Neural progenitor cell (in vitro differentiated cells): ENCODE measurements at places on chromosomes 1 and 21.

GRCh38 chr1:191368891-191369654, 789.2 kb upstream of the RGS18 start:
- DNase-seq: peak; percentile 11

DNA sequence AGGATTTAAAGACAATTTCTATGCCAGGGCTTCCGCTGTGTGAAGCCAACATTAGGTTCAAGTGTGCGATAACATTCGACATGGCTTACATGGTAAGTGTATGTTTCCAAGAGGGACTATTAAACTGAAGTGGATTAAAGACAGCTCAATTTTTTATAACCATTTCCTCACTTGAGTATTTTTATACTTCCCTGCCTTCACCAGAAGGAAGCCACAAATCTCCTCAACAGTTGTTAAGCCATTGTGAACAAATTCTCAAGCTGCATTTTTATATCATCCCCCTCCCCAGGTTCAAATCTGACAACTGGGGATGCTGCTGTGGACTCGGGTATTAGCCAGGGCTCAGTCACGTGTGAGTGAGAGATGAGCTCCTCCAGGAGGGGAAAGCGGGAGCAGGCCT, 116.3 kb downstream of the RHOU start:
- no peak for DNase-seq

GRCh38 chr21:45361033-45361997, 43.6 kb upstream of the COL18A1 start:
- peak; percentile 52 for DNase-seq

DNA sequence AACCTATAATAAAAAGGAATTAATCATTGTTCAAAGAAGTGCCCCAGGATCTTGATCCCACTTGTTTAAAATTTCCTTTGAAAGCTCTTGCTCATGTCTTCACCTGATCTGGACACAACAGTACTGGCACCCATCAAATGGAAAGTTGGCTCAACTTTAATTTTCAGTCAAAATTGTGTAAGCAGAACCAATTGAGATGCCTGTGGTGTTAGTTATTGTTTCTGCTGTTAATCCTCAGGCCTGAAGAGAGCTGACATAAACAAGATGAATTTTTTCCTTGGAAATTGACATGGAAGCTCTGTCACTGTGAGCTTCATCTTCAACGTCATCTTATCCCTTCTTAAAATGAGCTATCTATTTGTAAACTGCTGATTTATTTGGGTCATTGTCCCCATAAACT, 88.3 kb upstream of the TNFSF4 start:
- no peak for DNase-seq

- DNase-seq: peak; percentile 74
Measured at GRCh38 chr1:14571810-14572767, 26.4 kb upstream of the KAZN start.

DNA sequence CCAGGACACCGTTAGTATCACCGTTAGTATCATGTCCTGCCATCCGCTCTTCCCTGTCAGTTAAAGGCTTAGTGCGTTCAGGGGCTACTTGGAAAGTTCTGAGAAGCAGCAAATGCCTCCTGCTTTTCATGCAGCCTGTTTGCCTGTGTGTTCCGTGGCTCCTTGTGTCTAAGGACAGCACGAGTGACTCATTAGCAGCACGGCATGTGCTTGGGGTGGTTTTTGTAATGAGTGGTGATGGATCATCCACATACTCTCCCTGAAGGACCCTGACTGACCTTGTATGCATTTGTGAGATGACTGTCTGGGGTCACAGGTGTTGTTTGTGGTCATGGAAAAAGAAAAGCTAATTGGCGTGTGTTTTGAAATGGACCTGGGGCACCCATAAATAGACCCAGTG, 221.9 kb downstream of the PBX1 start:
- DNase-seq: no peak

- DNase-seq: peak; percentile 54
Measured at GRCh38 chr1:156689953-156690674, 12.9 kb upstream of the NES start.

- DNase-seq: no peak
Measured at GRCh38 chr1:108595507-108595906, 35.6 kb downstream of the EEIG2 start.

DNA sequence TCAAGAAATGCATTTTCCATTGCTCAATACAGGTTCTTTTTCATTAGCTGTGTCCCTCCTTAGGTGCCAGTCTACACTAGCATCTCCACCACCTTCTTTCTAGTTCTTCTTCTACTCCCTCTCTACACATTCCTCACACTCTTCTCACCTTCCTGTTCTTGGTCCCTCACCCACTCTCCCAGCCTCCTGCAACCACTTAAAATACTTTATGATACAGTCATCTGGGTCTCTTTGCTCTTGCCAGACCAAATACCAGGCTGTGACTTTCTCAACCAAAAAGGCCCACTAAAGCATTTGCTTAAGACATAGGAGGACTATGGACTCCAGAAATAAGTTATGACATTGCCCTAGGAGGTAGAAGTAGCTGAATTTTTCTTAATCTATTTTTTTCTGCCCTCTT, 35.1 kb downstream of the PIGM start:
- DNase-seq: no peak

GRCh38 chr1:8976896-8977450, 31.3 kb downstream of the CA6 start:
- DNase-seq: no peak

- DNase-seq: no peak
Measured at GRCh38 chr1:115854005-115854404, 13.1 kb upstream of the NHLH2 start.

- DNase-seq: no peak
Measured at GRCh38 chr1:55993646-55994318, 585.6 kb downstream of the PLPP3 start.

GRCh38 chr1:17686258-17686657, 68.9 kb upstream of the ACTL8 start:
- DNase-seq: no peak

DNA sequence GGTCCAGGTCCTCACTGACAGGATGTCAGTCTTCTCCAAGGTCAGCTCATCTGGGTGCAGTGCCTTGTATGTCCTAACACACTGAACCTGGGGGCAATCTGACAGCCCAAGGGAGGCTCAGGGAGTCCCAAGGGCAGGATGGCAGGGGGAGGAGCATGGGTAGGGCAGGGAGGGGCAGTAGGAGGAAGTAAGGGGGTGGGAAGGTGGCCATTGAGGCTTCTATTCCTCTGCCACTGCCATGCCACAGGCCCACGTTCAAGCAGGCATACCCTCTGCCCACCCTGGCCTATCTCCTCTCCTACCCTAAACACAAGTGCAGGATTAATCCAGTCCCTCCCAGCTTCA, 13.3 kb downstream of the ARHGEF19 start:
- DNase-seq: no peak

DNA sequence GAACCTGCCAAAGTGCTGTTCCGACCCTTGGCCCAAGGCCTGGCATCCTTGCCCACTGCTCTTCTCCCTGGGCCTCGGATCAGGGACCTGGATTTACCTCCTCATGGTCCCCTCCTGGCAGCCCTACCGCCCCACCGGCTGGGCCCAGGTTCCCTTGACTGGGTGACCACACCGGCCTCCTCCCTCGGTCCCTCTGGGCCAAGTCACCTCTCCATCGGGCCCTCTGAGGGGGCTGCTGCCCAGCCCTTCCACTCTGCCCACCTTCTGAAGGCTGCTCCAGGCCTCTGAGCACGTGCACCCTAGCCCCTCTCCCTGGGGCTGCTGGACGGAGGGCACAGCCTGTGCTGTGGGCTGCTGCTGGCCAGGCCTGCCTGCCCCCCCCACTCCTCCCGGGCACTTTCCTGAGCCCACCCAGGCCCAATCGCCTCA, 9.3 kb upstream of the MMEL1 start:
- no peak for DNase-seq

DNA sequence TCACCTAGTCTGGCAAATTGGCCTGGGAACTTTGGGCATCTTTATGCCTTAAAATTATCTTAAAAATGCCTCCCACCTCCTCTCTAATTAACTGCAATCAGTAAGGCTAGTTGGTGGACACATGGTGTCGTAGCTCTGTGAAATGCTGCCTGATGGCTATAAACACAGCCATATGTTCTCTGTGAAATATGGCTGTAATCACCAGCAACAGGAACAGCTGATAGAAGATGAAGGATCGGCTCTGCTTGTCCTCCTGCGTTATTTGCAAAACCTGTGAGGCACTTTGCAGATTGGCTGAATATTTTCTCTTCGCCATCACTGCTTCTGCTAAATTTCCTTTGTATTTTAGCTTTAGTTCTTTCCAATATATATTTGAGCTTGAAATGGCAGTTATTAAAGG, 419.6 kb downstream of the RWDD3 start:
- no peak for DNase-seq

- DNase-seq: peak; percentile 58
Measured at GRCh38 chr1:223726380-223727001, 14.2 kb downstream of the CAPN2 start.

DNA sequence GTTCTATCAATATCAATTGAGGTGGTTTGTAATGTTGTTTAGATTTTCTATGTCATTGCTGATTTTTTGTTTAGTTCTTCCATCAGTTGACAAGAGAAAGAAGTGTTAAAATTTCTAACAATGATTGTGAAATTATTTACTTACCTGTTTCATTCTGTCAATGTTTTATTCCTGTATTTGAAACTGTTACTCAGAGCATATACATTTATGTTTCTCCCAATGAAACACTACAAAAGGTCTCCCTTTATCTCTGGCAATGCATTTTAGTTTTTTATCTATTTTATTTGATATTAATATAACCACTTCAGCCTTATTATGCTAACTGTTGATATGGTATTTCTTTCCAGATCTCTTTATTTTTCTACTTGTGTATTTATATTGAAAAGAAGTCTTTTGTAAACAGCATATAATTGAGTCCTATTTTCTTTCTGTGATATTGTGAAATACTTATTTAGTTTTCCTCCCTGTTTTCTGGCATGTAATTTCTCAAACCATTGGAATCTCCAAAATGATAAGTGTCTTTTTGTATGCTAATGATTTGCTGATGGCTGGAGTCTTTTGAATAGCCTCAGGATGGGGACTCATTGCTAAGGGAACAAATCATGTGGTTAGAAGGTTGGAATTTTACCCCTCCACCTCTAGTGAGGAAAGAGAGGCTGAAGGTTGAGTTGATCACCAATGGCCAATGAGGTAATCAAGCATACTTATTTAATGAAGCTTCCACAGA, 122.0 kb downstream of the ADSS2 start:
- no peak for DNase-seq

DNA sequence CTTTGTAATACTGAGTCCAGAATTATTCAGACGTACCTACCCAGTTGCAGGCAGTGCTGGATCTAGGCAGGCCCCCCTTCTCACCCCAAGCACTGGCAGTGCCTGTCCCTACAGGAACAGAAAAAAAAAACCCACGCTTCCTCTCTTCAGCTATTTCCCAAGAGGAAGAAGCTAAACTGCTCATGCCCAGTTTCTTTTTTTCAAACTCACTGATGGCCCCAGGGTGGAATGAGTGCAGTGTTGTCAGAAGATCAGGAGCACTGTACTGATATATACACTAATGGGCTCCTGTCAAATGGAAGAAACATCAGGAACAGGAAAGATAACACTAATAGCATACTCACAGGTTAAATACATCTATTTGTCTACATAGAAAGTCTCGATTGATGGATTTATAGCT, 28.2 kb upstream of the DOCK7 start:
- DNase-seq: no peak

DNA sequence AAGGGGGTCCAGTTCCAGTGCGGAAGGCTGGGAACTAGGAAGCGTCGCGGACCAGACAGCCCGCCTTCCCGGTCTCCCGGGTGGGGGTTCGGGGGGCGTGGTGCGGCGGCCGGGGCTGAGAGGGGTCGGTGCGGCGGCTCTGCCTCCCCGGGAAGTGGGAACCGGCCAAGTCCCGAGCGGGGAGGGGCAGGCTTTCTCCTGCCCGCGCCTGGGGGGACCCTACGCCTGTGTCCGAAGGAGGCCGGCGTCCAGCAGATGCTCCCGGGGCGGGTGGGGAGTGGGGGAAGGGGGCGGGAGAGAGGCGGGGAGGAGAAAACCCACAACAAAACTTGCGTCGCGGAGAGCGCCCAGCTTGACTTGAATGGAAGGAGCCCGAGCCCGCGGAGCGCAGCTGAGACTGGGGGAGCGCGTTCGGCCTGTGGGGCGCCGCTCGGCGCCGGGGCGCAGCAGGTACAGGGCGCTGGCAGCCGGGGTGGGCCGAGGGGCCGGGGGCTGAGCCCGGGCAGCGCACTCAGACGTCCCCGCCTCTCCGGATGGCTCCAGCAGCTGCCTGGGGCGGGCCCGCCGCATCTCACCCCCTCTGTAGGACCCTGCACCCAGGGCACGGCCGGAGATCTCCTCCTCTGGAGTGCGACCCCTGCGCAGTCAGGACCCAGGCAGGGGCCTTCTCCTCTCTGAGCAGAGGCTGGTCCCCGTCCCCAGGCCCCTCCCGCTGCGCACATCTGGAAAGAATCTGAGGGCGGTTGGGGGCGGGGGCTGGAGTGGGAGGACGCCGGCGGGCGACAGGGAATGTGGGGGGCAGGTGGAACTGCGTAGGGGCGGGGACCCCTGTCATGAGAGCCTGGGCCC, at the start of gene PODN:
PODN (plus strand) TSS at position 355 of the 849 bp plus-strand sequence. CDS start 7,643 bp downstream, outside the sequence.
- peak; percentile 64 for DNase-seq

- DNase-seq: no peak
Measured at GRCh38 chr1:62809788-62810187, 25.9 kb downstream of the ATG4C start.

DNA sequence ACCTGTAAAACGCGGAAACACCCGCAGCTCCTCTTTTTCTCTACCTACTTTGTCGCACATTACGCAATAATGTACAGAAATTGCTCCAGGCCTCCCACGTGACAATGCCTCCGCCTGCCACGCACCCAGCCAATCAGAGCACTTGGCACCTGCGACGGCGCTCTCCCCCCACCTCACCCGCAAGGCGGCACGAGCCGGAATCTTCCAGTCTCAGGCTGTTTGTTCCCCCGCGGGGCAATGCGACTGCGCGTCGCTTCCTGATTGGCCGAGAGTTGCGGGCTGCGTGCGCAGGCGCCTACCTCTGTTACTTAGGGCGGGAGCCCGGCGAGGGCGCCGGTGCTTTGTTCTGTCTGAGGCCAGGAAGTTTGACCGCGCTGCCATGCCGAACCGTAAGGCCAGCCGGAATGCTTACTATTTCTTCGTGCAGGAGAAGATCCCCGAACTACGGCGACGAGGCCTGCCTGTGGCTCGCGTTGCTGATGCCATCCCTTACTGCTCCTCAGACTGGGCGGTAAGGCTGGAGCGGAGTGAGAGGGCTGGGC, at the start of gene MAEL:
MAEL (plus strand) TSS at position 307 of the 542 bp plus-strand sequence; CDS start at position 380, 73 bp downstream.
- DNase-seq: no peak

- DNase-seq: no peak
Measured at GRCh38 chr1:32611859-32612188, 38.5 kb downstream of the ZBTB8OS start.

- DNase-seq: no peak
Measured at GRCh38 chr1:221743416-221744208, 1.7 kb upstream of the DUSP10 start.

GRCh38 chr1:217521317-217521716, 109.6 kb downstream of the GPATCH2 start:
- DNase-seq: no peak

DNA sequence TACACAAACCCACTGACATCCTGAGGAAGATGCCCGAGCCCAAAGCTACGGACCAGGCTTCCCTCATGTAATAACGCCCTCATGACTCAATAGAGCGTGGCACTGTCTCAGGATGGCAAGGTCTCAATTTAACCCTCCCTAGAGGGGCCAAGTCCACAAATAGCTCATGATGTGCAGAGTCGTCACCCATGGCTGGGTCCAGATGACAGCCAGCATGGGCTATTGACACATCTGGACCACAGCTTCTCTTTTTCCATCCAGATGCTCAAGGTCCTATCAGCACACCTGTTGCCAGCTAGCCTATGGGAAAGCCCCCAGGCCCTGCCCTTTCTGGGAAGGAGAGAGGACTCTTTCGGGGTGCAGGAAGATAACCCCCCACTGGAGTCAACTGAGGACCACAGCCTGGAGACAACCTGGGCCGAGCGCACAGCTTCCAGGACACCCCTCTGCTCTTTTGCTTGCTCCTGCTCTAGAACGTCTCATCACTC, 2.8 kb downstream of the LAPTM5 start:
- no peak for DNase-seq
